ENCODE measurements at places on chromosomes 6 and 20. TPM values are rescaled to one million over a fixed set of nuclear protein-coding genes. Genes with fewer than 3 reads are reported as not detected.

- no peak overlapping the region for H3K27ac ChIP-seq
- DNase-seq = no peak
- no peaks in the 10 kb centered on the region for H3K36me3 ChIP-seq
- H3K4me1 ChIP-seq = peaks cover 6% of the 10 kb centered on the region
- H3K4me3 ChIP-seq = no peak overlapping the region
Observed at GRCh38 chr6:161218222-161218621, 55.6 kb downstream of the AGPAT4 start.

- no peak overlapping the region for H3K4me3 ChIP-seq
- peak; percentile 30 for DNase-seq
- no peaks in the 10 kb centered on the region for H3K4me1 ChIP-seq
- no peak overlapping the region for H3K27ac ChIP-seq
- H3K27me3 ChIP-seq = peaks cover 7% of the 10 kb centered on the region
Observed at GRCh38 chr6:797479-798077, 104.6 kb upstream of the EXOC2 start.

Gene MTFR2
- 1.7 TPM for total RNA-seq

Gene SLC22A1
- 1.1 TPM for total RNA-seq

Gene CPXM1
- total RNA-seq = 0.58 TPM

DNA sequence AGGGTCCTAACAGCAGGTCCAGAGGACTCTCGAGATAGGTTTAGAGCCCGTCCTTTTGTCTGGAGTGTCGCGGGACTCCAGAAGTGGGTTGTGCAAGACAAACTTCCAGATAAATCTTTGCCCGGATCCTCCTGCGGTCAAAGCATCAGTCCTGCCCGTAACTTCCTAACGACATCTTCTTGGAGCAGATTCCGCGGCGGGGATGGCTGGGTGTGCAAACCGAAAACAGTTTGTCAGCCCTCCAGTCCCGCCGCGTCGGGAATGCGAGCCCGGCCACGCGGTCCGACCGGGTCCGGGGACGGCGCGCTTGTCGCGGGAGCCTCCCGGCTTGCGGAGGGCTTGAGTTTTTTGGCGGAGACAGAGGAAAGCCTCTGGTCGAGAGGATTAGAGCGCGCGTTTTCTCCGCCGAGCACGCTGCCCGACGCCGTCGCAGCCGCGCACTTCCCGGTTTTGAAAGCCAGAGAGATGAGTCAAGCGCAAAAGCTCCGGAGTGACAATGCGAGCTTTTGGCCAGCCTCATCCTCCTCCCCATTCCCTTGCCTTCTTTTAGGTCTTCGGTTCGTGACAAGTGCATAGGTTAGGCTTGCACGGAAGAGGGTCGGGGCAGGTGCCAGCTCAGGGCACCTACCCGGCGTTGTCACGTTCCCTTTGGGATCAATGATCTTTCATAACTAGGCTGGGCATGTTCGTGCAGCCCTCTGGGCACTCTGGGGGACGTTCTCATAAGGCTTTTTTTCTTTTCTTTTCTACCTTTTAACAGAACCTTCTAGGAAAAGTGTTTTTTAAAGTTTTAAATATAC is 91.3 kb upstream of the PRDM1 start:
- H3K4me1 ChIP-seq = peaks cover 18% of the 10 kb centered on the region
- no peaks in the 10 kb centered on the region for H3K36me3 ChIP-seq
- H3K27me3 ChIP-seq = peaks cover 32% of the 10 kb centered on the region
- peak; percentile 46 for DNase-seq
- H3K27ac ChIP-seq = peak overlapping the region; percentile 87

DNA sequence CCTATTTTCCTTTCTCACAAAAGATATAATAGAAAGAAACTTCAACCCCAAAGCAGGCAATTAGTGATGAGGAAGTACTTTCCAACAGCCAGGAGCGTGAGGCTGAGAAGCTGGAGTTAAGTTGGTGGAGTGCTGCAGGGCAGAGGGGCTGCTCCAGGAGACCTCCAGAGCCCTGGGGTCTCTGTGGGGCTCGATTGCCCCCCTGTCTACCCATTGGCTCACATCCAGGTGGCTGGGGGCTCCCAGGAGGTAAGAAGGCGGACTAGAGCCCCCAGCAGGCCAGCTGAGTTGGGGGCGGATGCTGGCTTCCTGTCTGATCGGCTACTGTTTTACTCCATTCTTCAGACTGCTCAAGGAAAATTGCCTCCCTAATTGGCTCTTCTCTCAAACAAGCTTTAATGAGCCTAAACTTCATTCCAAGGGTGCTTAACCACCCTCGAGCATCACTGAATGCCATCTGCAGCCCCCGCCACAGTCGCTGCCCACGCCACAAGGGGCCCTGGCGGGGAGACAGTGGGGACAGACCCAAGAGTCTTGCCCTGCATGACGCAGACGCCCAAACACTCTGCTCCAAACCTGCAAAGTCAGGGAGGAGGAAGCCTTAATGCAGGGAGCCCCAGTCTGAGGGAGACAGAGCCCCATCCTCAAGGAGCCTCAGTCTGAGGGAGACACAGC is 78.6 kb downstream of the MDGA1 start:
- no peaks in the 10 kb centered on the region for H3K36me3 ChIP-seq
- no peak overlapping the region for H3K4me3 ChIP-seq
- no peak for DNase-seq

GRCh38 chr20:53786445-53787267 is 193.0 kb upstream of the ZNF217 start:
- H3K27me3 ChIP-seq = no peaks in the 10 kb centered on the region
- H3K27ac ChIP-seq = no peak overlapping the region
- H3K4me1 ChIP-seq = peaks cover 2% of the 10 kb centered on the region

DNA sequence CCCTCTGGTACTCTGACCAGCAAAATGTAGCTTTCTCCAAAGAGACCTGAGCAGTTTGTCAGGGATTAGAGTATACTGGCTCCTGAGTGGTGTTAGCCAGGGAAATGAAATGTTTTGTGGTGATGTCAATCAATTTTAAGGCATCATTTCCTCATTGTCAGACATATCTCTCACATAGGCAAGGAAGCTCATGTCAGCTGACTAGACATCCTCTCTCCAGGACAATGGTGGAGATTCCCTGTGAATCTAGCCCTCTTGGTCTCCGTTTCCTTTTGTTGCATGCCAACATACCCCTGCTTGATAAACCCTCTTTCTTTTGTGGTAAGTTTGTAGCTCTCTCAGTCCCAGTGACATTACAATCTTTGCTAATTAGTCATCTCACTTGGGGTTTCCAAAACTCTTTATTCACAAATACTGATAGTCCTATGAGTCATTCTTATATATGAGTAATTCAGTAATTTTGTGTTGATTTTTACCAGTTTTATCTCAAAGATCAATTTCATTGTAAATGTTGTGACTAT is 135.6 kb upstream of the PTPRK start:
- no peaks in the 10 kb centered on the region for H3K27me3 ChIP-seq
- H3K27ac ChIP-seq = no peak overlapping the region
- H3K36me3 ChIP-seq = no peaks in the 10 kb centered on the region
- no peak for DNase-seq
- H3K4me3 ChIP-seq = no peak overlapping the region
- no peaks in the 10 kb centered on the region for H3K4me1 ChIP-seq

DNA sequence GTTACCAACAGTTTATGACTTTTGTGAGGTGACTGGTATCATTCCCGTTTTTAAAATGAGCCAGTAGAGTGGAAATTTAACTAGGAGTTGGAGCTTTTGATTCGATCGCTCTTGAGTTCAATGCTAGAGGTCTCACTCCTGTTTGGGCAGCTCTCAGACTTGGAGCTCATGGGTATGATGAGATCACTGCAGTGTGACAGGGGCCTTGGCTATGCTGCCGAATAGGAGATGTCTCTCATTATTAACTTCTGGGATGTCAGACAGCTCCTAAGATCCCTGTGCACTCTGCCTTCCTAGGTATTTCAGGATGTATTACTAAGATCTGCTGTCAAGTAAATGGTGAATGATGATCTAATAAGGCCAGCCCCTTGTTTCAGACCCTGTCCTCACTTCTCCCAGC is 20.4 kb downstream of the AKAP12 start:
- H3K4me3 ChIP-seq = no peak overlapping the region
- no peak overlapping the region for H3K27ac ChIP-seq
- H3K27me3 ChIP-seq = peaks cover 21% of the 10 kb centered on the region
- DNase-seq = no peak

DNA sequence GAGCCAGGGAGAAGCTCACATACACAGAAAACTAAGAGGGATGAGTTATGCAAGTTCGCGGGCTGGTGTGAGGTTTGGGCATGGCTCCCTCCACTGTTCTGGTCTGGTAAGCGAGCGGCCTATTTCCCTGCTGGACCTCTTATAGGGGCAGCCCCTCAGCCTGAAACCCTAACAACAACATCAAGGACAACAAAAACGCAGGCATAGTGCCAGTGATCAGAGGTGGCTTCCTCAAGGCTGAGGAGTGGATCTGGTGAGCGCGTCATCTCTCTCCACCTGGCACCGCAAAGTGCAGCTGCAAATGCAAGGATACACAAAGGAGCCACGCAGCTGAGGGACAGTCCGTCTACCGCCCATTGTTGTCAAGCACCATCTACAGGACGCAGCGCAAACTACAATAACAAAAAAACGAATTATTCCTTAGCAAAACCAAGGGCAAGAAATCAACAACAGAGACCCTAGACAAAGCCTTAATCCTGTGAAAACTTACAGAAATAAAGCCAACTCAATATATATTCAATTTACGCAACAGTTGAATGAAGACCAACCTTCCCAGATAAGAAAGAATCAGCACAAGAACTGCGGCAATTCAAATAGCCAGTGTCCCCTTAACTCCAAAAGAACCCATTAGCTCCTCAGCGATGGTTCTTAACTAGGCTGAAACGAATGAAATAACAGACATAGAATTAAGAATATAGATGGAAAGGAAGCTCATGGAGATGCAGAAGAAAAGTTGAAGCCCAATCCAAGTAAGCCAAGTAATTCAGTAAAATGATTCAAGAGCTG is 9.2 kb upstream of the DEFB110 start:
- no peak for DNase-seq
- no peaks in the 10 kb centered on the region for H3K27me3 ChIP-seq
- H3K4me1 ChIP-seq = no peaks in the 10 kb centered on the region
- no peaks in the 10 kb centered on the region for H3K36me3 ChIP-seq
- no peak overlapping the region for H3K27ac ChIP-seq

DNA sequence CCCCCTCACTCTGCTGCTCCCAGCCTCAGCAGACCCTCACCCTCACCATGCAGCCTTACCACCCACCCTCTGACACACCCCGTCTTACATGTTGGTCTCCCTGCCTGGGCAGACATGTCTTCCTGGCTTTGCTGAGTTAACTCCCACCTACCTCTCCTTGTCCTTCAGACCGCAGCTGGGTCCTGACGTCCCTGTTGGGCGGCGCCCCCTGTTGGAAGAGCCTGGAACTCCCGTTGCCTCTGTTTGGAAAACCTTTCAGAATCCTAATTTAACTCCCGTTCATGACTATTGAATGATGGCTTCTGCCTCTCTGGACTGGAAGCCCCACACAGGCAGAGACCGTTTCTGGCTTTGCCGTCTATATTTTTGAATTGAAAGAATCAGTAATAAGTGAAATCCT is 245.1 kb downstream of the MYLK4 start:
- H3K27ac ChIP-seq = no peak overlapping the region
- H3K36me3 ChIP-seq = no peaks in the 10 kb centered on the region
- H3K4me1 ChIP-seq = no peaks in the 10 kb centered on the region
- no peak for DNase-seq
- H3K4me3 ChIP-seq = no peak overlapping the region
- H3K27me3 ChIP-seq = no peaks in the 10 kb centered on the region

Gene MROH8
- 1.3 TPM for total RNA-seq

Gene RWDD2A
- 4.1 TPM for total RNA-seq

DNA sequence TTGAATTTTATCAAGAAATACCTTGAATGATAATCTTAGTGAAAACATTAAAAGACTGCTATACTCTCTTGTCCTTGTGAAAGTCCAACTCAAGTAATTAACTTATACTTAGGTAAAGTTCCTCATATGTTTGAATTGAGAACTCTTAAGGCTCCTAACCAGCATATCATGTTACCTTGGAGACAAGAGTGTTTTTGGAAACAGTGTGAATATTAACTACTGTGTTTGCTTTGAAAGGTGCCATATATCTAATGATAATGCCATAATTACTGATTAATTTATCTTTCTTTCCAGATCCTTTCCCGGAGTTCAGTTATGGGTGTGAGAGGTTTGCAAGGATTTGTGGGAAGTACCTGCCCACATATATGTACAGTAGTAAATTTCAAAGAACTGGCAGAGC is 10.5 kb downstream of the FAM120B start:
- no peak overlapping the region for H3K27ac ChIP-seq
- H3K27me3 ChIP-seq = no peaks in the 10 kb centered on the region
- DNase-seq = no peak
- no peak overlapping the region for H3K4me3 ChIP-seq
- peaks cover 26% of the 10 kb centered on the region for H3K36me3 ChIP-seq

Gene SIRPB2
- not detected for total RNA-seq
